ENCODE measurements at places on chromosomes 2 and 18.

GRCh38 chr18:42268186-42268725 is 313.2 kb downstream of the PIK3C3 start:
- DNase-seq, result no peak

DNA sequence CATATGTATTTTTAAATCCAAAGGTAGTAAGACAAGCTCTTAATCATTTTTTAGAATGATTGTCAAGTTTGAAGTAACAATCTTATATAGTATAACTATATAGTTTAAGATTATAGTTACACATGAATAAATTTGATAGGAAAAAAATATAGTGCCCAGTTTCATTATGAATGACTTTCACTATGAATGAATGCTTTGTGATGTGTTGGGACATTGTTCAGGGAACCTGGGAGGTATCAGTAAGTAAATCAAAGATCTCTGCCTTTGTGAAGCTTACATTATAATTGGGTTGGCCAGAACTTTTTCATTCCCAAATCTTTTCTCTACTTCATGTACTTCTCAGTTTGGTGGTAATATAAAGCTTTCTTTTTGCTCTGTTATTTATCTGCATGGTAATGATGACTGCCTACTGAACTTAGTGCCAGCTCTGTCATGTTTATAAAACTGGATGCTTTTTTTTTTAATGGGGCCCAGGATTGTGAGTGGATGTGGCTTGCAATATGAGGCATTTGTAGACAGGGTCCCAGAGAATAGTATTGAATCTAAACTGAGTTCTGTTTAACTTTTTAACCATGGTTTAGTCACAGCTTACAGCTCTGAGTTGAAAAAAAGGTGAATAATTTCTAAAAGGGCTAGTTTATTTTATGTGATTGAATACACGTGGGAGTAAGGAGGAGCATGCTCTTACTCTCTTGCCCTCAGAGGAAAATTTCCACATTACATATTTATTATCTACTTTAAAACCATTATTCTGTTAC is 23.3 kb downstream of the GLS start:
- no peak for DNase-seq

- no peak for DNase-seq
Observed at GRCh38 chr2:30781961-30782533, 25.2 kb downstream of the CAPN13 start.

DNA sequence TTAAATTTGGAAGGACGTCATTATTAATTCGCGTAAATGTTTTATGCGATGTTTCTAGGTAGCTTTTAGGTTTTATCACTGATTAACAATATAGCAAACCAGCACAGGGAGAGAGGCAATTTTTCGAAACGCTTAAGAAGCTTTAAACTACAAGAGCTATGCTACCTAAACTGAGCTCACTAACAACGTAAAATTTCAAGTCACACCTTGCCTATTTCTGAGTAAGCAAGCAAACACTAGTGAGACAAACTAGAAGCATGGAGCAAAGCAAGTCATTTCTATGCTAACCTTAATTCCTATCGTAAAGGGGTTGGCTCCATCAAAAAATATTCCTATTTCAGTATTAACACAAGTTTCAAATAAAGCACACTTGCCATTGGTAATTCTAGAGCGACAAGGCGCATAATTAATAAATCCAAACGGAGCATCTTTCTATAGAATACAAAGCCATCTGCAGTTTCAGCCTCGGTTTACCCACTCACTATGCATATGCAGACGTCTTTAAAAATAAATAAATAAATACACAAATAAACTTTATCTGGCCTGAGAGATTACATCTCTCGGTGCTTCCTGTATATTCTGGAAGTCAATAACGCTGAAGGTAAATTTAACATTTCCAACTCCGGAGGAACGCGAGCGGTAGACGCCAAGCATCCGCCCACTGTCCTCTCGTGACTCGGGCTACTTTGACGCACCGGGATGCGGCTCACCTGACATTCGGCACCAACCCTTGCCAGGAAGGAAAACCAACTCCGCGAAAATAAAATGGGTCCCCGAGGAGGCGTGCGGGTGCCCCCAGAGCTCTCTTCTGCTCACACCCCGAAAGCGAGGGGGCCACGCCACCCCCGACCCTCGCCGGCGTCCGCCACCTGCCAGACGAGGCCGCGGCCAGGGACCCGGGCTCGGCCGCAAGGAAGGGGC is 947 bp downstream of the ITSN2 start:
- DNase-seq, result peak; percentile 11

DNA sequence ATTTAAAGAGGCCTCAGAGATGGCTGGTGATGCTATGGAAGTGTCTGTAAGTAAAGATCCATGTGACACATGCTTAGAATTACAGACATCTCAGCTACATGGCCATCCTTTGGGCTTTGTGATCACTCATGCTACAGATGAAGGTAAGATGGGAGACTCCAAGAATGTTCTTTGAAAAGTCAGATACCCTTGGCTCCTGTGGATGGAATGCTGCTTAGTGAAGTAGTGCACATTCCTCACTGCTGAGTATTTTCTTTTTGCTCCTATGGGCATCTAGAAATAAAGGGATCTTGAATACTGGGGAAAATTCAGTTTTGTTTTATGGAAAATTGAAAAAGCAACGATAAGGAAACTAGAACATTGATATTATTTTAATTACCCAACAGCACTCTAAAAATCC is 55.2 kb upstream of the REV1 start:
- DNase-seq, result no peak

DNA sequence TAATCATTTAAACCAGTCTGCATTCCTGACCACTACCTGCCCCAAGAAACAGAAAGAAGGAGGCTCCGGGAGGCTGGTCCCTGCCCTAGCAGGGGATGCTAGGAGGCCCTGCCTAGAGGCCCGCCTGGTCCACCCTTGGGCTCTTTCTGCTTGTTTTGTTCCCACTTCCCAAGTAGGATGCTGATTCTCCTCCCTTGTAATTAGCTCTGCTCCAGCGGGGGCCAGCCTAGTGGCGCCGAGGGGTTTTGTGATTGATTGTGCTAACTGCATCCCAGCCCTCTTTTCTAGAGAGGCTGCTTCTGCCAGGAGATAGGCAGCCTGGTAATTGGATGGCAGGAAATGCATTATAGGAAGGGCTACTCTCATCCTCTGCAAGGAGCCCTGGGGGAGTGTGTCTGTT is 220.0 kb downstream of the LOXHD1 start:
- DNase-seq, result no peak

GRCh38 chr2:142536492-142536891 is 341.0 kb upstream of the KYNU start:
- DNase-seq, result no peak

DNA sequence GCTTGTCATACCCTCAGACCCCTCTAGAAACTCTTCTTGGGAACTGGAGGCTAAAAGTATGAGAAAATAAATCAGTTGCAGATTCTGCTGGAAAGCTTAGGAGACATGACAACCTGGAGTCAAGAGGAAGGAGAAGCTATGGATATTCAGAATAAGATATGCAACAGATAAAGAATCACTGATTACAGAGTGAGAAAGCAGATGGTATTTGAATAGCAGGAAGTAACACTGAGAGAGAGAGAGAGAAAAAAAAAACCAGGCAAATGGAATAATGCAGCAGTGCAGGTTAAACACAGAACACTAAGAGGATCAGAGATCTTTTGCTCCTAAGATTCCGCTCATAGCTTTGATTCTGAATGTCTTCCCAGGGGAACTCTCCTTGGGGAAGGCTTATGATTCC is 1284.1 kb upstream of the NXPH2 start:
- no peak for DNase-seq

- DNase-seq, result no peak
Observed at GRCh38 chr18:11289248-11289647, 139.9 kb upstream of the PIEZO2 start.

DNA sequence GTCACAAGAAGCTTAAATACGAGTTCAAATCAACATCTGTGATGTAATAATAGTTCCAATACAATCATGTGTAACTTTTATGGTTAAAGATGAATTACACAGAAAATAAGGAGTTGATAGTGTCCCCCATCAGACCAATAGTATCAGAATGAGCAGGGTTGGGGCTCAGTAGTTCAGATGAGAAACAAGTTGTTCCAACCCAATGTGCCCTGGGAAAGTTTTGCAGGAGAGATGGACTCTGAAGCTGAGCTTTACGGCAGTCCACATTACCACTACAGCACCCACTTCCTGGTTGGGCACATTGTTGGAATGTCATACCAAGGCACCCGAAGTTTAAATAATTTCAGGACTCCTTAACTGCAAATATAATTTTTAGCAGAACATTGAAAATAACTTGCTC is 12.1 kb upstream of the CXCR4 start:
- no peak for DNase-seq

DNA sequence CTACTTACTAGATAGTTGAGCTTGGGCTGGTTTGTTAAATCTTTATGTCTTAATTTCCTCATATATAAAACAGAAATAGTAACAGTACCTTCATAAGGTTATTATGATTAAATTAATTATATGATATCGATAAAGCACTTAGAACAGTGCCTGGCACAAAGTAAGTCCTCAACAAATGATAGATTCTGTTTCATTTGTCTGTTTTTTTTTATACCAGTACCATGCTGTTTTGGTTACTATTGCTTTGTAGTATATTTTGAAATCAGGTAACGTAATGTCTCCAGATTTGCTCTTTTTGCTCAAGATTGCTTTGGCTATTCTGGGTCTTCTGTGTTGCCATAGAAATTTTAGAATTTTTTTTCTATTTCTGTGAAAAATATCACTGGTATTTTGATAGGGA is 66.3 kb downstream of the DYM start:
- no peak for DNase-seq

DNA sequence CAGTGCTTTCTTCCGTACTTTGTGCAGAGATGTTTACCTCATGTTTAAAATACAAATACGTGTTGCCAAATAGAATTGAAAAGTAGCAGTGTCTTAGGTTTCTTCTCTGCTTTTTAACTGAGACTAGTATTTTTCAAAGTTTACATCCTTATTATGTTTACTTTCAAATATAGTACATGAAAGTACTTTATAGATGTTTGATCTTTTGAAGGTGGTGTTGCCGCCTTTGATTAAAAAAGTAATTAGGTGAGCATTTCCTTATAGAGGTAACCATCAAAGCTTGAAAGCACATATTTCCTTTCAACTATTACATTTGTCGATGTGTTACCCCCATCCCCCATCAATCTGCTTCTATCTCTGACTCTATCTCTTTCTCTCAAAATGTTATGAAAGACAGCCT is 87.0 kb downstream of the CERS6 start:
- DNase-seq, result no peak

- no peak for DNase-seq
Observed at GRCh38 chr2:234306426-234307173, 190.3 kb downstream of the ARL4C start.

GRCh38 chr2:29235411-29235810 is 120.2 kb downstream of the CLIP4 start:
- DNase-seq, result no peak

DNA sequence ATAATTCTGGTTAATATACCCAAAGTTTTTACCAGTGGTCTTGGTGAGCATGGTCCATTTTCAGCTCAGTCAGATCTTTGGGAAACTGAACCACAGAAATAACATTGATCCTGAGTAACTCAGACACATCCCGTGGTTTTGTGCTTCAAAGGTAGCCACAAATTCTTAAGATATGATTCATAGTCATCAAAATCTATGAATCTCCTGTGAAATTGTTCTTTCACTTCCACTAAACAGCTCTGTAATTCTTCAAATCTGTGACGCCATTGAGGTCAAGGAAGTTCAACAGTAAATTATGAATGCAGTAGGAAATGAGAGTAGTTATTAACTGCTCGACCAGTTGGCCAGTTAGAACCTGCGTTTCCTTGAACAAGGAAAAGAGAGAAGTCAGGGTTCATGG is 147.3 kb downstream of the IRS1 start:
- DNase-seq, result no peak

DNA sequence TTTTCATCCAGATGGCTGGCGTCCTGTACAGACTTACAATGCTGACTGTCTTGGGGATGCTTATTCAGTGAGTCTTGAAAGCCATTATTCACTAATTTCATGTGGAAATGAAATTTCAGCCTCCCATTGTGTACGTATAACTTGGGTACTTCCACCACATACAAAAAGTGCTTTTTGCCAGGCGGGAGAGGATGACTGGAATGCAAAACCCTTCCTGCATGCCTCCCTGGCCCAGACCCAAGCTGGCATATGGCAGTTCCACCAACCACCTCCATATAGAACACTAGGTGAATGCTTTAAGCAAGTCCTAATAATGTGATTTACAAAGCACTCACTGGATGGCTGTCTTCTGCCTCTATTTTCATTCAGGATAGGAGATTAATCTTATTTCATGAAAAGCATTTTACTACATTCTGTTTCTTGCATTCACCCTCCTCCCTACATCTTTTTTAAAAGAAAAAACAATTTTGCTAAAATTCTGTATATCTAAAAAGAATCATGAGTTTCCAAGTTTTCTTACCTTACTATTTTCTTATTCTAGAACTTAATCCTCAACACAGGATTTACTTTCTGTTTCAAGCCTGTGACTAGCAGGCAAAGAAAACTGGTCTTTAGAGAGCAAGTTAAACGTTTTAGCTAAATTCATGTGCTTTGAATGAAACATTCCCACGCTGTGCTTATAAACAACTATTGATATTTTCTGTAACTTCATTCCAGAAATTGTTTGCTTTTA is 327.6 kb downstream of the NCKAP5 start:
- no peak for DNase-seq

DNA sequence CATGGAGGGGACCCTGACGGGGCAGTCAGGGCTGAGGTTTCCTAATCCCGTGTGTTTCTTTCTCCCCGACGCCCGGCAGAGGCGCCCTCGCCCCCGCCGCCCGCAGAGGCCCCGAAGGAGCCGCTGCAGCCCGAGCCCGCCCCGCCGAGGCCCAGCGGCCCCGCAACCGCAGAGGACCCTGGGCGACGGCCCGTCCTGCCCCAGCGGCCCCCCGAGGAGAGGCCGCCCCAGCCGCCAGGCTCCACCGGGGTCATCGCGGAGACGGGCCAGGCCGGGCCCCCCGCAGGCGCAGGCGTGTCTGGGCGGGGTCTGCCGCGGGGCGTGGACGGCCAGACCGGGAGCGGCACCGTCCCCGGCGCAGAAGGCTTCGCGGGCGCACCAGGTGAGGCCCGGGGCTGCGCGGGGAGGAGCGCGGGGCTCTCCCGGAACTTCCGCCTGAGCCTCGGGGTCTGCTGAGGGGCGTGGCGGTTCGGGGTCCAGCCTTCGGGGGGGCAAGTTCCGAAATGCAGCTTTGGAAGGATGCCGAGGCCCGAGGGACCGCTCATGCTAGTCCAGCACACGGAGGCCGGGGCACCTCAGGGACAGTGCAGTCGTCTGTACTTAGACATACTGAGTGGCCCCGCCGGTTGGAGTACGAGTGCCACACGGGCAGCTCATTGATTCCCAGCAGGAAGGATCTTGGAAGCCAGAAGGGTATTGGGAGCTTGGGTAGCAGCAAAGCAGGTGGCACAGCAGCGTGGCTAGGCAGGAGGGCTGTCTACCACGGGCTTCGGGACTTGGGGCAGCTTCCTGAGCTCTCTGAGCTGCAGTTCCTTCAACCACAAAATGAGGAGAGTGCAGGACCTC is 60.1 kb downstream of the EMILIN2 start:
- DNase-seq, result peak; percentile 46

DNA sequence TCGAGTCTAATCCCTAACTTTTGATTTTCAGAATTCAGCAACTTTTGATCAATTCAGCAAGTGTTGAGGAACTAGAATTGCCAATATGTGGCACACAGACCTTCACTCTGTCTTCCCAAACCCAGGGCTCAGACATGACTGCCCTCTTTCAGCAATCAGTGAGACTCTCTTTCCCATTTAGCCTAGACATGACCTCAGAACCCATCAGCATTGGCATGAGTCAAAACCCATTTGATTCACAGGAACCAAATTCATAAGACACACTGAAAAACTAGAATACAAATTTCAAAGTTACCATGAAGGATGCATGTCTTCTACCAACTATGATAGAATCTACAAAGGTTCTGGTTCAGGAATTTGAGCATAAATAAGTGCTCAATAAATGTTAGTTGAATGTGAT is 113.6 kb upstream of the MAP3K20 start:
- no peak for DNase-seq

- DNase-seq, result no peak
Observed at GRCh38 chr2:132482821-132483220, 66.2 kb downstream of the GPR39 start.

Data from retina (tissue), 1 donor.